ENCODE measurements at places on chromosomes 7 and 10.

- DNase-seq = no peak
Measured at GRCh38 chr10:16954280-16955030, 137.2 kb upstream of the RSU1 start.

- DNase-seq = no peak
Measured at GRCh38 chr7:82122275-82122674, 321.3 kb downstream of the CACNA2D1 start.

- DNase-seq = no peak
Measured at GRCh38 chr10:90314718-90315117, 543.1 kb downstream of the HTR7 start.

GRCh38 chr10:4194231-4194630, 409.2 kb upstream of the KLF6 start:
- no peak for DNase-seq

DNA sequence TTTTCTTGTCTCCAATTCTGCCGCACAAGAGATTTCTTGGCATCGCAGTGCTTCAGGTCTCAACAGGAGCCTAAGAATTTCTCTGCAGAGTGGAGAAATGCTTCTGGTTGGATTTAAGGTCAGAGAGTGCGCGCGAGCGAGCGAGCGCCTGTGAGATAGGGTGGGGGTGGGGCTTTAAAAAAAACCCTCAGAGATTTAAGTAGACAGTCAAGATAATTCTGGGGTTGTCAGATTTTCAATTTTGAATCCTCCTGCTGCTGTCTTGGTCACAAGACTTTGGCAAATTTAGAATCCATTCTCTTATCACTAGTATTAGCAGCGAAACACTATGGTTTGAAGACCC, 49.7 kb downstream of the CPEB3 start:
- peak; percentile 45 for DNase-seq

DNA sequence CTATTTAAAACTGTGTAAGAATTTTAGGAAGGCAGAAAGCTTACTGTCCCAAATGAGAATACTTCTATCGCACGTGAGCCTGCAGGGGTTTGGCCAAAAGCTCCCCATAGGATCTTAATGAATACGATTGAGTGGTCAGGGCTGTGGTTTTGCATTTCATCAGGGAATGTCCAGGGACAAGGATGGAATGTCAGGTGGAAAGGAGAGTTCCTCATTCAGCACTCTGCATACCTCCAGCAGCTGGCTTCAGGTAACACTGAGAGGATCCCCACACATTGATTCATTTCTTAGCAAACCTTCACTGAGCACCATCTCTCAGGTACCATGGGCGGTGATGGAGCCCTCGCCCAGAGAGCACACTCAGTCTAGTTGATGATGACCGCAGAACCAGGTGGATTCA, 27.2 kb downstream of the ANK3 start:
- no peak for DNase-seq

DNA sequence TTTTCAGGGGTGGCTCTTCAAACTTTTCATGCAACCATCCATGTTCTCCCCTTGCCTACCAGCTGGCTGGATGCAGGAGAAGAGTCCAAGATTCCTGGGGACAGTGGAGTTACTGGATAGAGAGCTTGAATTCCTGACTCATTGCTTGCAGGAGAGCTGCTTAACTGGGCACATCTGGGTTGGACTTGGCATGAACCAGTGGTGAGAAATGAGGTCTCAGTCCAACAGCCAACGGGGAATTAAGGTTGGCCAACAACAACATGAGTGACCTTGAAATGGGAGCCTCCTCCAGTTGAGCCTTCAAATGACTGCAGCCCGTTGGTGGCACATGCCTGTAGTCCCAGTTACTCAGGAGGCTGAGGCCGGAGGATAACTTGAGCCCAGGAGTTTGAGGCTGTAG, 58.1 kb upstream of the OPN4 start:
- DNase-seq = no peak

GRCh38 chr10:104711302-104711721, 70.2 kb downstream of the SORCS3 start:
- no peak for DNase-seq

DNA sequence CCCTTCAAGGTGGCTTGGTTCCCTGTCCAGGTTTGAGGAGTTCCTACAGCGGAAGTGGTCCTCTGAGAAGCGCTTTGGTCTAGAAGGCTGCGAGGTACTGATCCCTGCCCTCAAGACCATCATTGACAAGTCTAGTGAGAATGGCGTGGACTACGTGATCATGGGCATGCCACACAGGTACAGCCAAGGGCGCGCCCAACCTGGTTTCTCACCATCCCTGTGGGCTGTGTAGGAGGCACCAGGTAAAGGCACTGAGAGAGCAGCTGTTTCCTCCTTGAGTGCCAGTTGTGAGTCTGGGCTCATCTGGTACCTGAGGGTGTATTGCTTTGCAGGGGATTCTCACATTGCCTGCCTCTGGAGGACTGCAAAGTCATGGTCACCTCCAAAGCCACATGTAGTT, 68.0 kb downstream of the OGDH start:
- DNase-seq = no peak

GRCh38 chr10:7480742-7481367, 70.0 kb upstream of the SFMBT2 start:
- DNase-seq = no peak

All from right forelimb (tissue), 1 donor.